ENCODE measurements at places on chromosomes 6 and 20.

GRCh38 chr6:105560611-105561066 is 157.8 kb upstream of the PREP start:
- DNase-seq, result no peak

- no peak for DNase-seq
Observed at GRCh38 chr6:168320634-168321033, 1.1 kb upstream of the DACT2 start.

DNA sequence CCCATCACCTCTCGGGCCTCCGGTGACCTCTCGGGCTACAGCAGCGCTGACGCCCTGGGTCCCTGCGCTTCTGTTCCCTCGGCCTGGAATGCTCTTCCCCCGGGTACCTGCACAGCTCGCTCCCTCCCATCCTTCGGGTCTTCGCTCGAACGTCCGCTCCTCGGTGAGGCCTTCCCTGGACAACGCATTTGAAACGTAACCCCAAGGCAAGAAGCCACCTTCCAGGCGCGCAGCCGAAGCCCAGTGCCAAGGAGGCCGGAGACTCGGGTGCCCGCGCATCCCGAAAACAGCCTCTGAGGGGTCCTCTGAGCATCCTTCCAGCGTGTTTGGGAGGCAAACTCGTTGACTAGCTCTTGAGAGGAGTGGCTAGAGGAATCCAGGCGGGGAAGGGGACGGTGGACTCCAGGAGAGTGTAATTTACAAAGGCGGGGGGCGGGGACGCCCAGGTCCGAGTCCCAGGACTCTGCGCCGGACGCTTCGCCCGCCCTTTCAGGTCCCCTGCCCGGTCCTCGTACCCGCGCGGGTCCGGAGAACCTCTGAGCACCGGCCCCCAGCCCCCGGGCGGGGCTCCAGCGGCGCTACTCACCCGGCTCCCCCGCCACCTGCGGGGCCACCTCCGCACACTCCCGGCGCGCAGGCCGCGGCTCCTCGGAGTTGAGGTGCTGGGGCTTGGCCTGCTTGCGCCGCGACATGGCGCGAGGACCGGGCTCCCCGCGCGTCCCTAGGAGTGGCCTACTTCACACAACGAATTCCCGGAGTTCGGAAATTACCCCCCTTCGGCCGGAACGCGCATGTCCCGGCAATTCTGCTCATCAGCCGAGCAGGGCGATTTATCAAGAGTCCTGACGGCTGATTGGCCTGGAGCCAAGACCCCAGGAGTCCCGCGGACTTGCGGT is 86.8 kb downstream of the ZFP64 start:
- peak; percentile 50 for DNase-seq

DNA sequence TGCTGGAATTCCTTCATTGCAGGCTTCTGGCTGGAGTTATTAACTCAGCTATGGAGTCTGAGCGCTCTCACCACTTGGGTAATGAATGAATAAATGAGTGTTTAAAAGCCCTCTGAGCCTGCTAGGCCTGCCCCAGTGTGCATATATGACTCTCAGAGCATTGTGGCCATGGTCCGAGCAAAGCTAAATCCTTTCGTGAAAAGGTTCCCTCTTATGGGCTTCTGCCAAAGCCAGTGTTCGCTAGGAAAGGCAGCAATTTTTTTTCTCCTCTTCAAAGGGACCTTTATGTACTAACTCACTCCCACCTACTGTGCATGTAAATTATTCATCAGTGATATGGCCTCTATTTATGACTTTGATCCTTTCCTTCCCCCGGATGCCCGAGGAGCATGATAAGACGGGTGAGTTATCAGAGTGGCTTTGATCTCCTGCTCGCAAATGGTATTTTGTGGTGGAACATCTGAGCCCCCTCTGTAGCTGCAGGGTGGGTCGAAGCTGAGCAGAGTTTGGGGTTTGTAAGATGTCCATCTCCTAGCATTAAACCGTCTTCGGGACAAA is 88.6 kb downstream of the LINC00237 start:
- DNase-seq, result no peak

GRCh38 chr20:33839591-33839990 is 28.4 kb downstream of the CHMP4B start:
- DNase-seq, result no peak

DNA sequence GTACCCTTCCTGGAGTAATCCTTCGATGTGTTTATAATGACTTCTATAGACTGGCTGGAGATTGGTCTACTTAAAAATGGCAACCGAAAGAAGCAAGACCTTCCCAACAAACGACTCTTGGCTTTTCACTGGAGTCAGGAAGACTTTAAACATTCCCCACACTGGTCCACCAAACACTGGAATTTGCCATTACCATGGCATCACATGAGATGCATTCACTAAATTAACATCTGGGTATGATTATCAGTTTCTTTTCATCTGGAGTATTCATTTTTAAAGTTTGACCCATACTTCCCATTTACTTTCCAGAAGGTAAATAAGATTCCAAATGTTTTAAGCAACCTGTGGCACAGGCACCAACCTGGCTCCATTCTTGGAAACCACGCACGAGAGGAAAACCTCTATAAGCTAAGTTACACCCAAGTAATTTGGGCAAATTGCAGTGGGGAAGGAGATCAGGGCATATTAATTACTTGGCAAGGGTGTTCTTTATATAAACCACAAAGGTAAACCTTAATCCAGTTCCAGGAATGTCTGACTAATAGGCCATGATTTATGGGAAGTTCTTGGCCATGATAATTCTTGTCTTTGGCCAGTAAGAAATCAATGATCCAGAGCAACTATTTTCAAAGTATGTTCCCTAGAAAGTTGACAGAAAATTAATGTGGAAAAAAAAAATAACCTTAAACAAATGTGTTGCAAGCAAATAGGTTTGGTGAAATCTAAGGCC is 190.0 kb upstream of the COL21A1 start:
- DNase-seq, result no peak

DNA sequence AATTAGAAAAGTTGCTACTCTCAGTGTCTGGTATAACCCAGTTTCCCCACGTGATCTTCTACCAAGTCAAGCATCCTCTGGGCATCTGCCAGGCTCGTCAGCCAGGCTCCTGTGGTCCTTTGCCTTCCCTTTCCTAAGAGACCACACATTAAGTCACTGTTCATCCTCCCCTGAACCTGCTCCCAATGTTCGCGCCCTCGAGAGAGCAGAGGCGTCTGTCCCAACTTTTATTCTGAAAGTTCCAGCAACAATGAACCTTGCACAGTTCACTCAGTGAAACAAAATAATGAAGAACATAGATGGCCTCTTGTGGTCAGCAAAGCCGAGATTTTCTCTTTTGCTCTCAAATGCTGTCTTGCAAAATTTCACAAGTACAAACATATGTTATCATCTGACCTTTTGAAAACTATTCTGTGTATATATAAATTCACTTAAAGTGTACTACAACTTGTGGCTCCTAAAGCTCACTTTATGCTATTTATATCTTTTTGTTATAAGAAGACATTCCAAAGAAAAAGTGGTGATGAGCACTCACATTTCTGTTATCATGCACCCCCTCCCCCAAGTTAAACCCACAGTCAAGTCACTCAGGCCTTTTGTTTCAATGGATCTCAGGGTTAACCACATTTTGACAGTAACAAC is 39.2 kb upstream of the NHSL1 start:
- no peak for DNase-seq

GRCh38 chr6:31720196-31720770 is 1.3 kb downstream of the LY6G6C start:
- DNase-seq, result no peak

GRCh38 chr6:147941143-147941542 is 401.5 kb upstream of the SASH1 start:
- no peak for DNase-seq

DNA sequence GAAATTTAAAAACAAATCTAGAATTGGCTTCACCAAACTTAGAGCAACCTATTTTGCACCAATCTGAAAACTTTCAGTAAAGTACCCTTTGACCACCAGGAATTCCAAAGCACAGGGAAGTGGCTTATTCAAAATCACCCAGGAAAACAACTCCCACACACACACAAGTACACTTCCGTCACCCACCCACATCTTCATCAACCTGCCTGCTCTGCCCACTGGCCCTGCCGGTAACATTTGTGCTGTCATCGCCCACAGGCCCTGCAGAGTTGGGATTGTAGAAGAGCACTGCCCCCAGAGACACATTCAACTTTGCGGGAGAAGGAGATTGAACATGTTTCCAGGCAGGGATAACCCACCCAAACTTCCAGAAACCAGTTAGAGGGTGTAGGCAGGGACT is 19.3 kb upstream of the SCML4 start:
- no peak for DNase-seq

DNA sequence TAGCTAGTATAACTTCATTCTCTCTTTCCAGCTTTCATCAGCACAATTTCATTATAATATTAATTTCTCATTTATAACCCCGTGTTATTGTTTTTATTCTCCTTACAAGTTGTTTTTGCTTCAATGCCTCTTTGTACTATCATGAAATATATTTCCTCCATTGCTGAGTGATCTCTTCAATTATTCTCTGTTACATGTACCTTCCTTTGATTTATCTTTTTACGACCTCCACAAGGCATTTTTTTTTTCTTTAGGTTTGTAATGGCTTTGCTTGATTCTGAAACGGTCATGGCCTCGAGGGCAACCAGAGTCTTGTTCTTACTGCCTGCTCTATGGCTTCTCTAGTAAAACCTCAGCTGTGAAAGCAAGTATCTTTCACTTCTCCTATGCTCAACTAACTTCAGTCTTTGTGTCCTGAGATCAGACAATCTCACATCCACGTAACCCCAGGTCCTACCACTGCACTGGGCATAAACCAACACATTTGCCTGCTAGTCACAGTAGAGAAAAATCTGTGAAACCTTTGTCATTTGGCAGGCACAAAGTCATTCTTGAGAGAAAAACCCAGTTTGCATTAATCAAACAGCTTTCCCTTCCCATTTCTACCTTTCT is 119.9 kb downstream of the UST start:
- DNase-seq, result no peak

- no peak for DNase-seq
Observed at GRCh38 chr6:827431-827830, 134.5 kb upstream of the EXOC2 start.

- DNase-seq, result no peak
Observed at GRCh38 chr20:62147528-62147927, 4.0 kb downstream of the SS18L1 start.

- DNase-seq, result no peak
Observed at GRCh38 chr6:138422861-138423260, 18.8 kb downstream of the HEBP2 start.

DNA sequence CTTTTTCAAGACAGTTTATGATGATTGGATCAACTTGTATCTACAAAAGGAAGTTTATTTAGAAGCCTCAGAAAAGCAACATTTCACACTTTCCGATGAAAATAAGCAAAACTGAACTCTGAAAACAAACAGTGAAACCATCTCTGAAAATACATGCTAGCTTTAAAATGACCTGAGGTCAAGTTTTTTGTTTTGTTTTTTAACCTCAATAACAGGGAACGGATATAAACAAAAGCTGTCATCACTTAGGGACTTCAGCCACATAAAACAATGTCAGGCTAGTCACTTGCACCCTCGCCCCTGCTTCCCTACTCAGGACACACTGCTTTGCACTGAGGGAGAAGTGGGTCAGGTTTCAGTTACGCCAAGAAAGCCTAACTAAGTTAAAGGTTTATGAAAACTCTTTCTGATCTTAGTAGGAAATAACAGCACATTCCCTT is 11.6 kb downstream of the BACH2 start:
- DNase-seq, result no peak

DNA sequence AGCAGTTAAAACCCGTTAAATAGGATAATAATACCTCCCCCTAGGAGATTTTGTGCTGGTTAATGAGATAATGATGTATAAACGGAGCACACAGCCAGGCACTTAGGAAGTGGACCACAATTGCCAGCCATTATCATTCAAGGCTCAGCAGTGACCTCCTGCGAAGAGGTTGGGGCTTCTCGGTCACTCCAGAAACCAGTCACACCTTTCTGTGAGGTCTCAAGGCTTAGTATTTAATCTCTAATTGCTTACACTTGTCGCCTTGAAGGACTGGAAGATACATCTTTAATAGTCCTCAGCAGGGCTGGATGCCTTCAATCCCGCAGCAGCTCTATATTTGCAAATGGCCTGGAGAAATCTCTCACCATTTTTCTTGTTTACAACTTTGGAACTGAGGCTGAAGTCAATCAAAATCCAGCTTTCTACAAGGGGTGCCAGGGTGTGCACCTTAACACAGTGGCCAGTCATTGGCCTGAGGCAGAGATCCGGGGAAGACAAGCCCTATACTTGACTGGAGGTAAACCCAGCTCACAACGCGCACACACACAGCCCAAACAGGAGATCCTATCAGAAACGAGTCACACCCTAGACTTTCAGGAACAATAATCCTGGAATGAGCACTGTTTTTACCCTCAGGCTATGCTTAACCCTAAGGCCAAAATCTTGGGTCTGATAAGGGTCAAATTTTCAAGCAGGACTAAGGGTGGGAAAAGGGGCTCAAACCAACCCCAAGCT is 1.2 kb downstream of the POU5F1 start:
- DNase-seq, result no peak

- DNase-seq, result no peak
Observed at GRCh38 chr6:91442342-91442741, 855.5 kb upstream of the MAP3K7 start.

- DNase-seq, result no peak
Observed at GRCh38 chr6:1554141-1554475, 55.6 kb upstream of the FOXC1 start.

GRCh38 chr20:60906555-60906954 is 345.5 kb upstream of the CDH4 start:
- DNase-seq, result no peak

DNA sequence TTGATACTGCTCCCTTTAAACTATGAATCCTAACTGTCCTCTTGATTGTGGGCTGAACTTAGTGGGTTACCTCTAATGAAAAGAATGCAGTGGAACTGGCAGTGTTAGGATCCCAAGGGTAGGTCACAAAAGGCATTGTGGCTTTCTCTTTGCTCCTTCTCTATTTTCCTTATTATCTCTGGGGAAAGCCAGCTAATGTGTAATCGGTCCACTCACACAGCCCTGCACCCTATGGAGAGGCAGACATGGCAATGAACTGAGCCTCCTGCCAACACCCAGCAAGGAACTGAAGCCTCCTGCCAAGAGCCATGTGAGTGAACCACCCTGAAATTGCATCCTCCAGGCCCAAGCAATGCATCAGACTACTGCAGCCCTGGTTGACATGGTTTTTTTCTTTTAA is 24.6 kb upstream of the ZNF133 start:
- DNase-seq, result no peak

- DNase-seq, result no peak
Observed at GRCh38 chr6:130783416-130784107, 43.6 kb upstream of the SMLR1 start.

DNA sequence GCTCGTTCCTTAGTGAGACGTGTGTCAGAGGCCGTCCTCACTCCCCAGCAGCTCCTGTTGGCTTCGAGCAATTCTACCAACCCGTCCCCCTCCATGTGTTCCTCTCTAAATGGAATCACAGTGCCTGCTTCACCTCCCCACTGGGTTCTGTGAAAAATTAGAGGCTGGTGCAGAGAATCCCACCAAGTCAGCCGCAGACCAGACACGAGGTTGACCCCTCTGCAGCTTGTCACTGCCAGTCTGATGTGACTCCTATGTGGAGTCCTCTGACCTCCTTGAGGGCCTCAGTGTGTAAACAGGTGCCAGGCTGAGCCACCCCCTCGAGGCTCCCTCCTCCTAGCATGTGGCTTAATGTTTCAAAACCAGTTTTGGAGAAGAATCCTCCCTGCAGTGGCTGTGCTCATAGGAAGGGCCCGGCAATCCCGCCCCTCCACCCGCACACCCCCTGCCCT is 12.6 kb upstream of the IRF4 start:
- no peak for DNase-seq

Data from muscle of arm (tissue), 14 donors.